Right atrium auricular region (tissue), 2 donors: ENCODE measurements at places on chromosomes 16 and 17.

DNA sequence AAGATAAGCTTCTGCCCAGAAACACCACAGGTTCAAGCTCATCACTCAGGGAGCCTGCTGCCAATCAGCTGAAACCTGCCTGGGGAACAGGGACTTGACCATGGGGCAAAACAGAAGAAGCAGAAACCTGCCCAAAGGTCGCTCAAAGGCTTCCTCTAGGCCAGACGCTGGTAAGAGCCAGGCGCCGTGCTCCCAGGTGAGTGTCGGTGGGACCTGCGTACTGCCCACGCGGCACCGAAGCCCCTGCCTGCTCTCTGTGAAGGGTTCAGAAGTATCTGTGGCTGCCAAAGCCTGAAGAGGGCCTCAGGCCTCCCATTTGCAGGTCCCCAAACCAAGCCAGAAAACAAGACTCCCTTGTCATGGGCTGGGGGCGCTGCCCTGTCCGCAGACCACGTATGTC, 10.4 kb downstream of the SGSH start:
- no peak for DNase-seq
- peaks cover 34% of the 10 kb centered on the region for H3K36me3 ChIP-seq
- H3K27ac ChIP-seq = no peak overlapping the region
- H3K4me1 ChIP-seq = no peaks in the 10 kb centered on the region

GRCh38 chr17:40678902-40679522, 14.0 kb upstream of the KRT222 start:
- H3K4me3 ChIP-seq = no peak overlapping the region
- no peak for DNase-seq
- no peaks in the 10 kb centered on the region for H3K4me1 ChIP-seq
- H3K27ac ChIP-seq = no peak overlapping the region

DNA sequence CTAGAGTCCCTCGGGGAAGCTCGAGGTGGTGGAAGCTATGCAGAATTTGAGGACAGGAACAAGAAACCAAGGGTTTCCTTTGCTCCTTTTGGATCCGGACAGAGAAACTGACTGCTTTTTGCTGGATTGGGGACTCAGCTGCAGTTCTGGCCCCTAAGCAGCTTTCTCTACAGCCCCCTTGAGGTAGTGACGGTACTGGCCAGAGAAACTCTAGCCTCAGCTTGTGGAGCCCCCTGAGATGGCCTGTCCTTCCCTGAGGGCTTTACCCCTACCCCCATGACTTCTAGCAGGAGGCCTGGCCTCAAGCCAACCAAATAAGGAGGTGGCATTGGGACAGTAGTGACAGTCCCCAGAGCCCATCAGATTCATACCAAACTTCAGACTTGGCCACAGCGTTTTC, 118.1 kb downstream of the IRX5 start:
- peak; percentile 26 for DNase-seq
- H3K4me3 ChIP-seq = no peak overlapping the region
- no peaks in the 10 kb centered on the region for H3K4me1 ChIP-seq
- H3K27ac ChIP-seq = no peak overlapping the region
- H3K27me3 ChIP-seq = no peaks in the 10 kb centered on the region
- no peaks in the 10 kb centered on the region for H3K36me3 ChIP-seq

GRCh38 chr17:77126519-77126918, 14.2 kb upstream of the SEC14L1 start:
- peak overlapping the region; percentile 71 for H3K27ac ChIP-seq
- H3K4me3 ChIP-seq = no peak overlapping the region
- no peak for DNase-seq

- no peak overlapping the region for H3K27ac ChIP-seq
- H3K36me3 ChIP-seq = no peaks in the 10 kb centered on the region
- H3K27me3 ChIP-seq = no peaks in the 10 kb centered on the region
- no peak overlapping the region for H3K4me3 ChIP-seq
- H3K4me1 ChIP-seq = no peaks in the 10 kb centered on the region
These were observed 2.4 kb downstream of the DHRS7B start for GRCh38 chr17:21129023-21129681.

GRCh38 chr16:53358884-53359283, 75.4 kb upstream of the RBL2 start:
- no peak for DNase-seq
- H3K27me3 ChIP-seq = no peaks in the 10 kb centered on the region
- H3K27ac ChIP-seq = no peak overlapping the region
- H3K4me3 ChIP-seq = no peak overlapping the region

DNA sequence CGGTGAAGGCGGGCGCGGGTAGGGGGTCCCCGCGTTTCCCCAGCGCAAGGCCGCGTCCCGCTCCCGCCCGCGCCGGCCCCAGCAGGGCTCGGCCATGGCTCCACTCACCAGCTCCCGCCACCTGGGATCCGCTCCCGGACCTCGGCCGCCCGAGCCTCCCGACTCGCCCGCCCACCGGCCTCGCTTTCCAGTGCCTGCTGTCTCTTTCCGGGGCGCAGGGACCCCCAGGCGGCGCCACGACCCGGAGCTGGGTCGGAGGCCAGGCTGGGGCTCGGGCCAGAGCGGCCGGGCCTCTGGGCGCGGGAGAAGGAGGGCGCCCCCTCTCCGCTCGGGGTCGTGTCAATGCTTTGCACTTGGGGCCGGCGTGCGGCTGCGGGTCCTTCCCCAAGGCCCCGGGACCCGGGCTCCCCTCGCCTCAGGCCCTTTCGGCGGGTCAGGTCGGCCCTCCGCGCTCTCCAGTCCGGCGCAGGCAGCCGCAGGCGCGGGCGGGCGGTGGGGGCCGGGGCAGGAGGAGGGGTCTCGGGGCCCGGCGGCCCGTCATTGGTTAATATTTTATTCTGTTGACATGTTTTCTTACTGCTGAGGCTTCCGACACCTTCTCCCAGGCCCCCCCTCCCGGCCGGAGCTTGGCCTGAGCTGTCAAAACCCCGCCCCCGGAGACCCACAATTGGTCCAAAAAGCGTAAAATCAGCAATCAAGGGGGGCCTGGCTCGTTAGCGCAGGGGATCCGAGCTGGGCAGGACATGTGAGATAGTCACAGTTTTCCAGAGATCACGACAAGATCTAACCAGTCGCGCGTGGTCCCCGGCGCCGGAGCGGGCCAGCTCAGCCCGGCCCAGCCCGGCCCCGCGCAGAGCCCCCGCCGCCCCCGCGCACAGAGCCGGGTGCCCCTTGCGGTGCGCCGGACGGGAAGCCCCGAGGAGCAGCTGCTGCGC, at the start of gene TBX2:
TSS of gene TBX2 (plus strand) at position 713 of the 935 bp plus-strand sequence. CDS start 334 bp downstream, outside the sequence.
- H3K27me3 ChIP-seq = peaks cover 26% of the 10 kb centered on the region
- no peaks in the 10 kb centered on the region for H3K4me1 ChIP-seq
- peak; percentile 84 for DNase-seq
- H3K27ac ChIP-seq = peak within 1 kb of the TSS; percentile 78
- no peaks in the 10 kb centered on the region for H3K36me3 ChIP-seq

DNA sequence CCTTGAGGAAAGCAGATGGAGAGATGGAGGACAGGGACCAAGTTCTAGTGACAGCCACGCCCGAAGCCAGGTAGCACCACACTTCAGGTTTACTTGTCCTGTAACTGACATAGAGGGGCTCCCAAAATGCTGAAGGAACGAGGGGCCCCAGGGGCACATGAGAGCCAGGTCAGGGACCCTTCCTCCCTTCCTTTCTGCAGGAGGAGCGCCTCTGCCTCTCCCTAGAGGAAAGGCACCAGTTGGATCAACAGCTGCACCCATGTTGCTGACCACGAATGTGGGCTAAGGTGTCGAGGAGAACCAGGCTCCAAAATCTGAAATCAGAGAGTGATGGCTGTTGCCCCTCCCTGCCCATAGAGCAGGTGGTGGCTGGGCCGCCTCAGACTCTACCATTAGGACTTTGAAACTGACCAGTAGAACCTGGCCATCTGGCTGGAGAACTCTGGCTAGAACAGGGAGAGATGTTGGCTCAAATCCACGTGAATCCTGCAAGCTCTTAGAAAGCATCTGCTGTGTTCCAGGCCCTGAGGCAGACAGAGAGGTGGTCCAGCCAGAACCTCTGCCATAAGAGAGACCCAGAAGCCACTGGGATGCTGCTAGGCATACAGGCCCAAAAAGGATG, 218.8 kb downstream of the KATNIP start:
- no peak for DNase-seq
- H3K4me1 ChIP-seq = no peaks in the 10 kb centered on the region
- H3K27ac ChIP-seq = no peak overlapping the region
- no peak overlapping the region for H3K4me3 ChIP-seq

DNA sequence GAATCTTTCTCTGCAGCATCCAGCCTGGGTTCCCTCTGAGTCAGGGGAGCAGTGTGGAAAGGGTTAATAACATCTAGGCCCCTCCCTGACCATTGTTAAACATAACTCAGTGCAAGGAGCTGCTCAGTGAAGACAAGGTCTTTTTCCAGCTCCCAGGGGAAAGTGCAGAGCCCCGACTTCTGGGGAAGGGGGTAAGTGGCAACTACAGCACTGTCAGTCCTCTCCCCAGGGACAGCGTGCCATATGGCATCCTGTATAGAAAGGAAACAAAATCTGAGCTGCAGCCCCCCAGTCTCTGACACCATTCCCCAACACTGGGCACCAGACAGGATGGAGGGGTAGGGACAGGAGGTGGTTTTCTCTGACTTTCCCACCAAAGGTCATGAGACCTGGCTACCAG, 7.8 kb downstream of the MRPL27 start:
- DNase-seq = no peak
- H3K4me3 ChIP-seq = no peak overlapping the region
- H3K27ac ChIP-seq = no peak overlapping the region
- H3K4me1 ChIP-seq = no peaks in the 10 kb centered on the region

- H3K4me3 ChIP-seq = peak overlapping the region; percentile 54
- H3K27ac ChIP-seq = peak overlapping the region; percentile 85
- no peaks in the 10 kb centered on the region for H3K27me3 ChIP-seq
- no peaks in the 10 kb centered on the region for H3K36me3 ChIP-seq
These were observed 116.6 kb downstream of the MRTFB start for GRCh38 chr16:14187517-14188338.

GRCh38 chr16:86061721-86062120, 162.8 kb downstream of the IRF8 start:
- no peaks in the 10 kb centered on the region for H3K36me3 ChIP-seq
- H3K4me3 ChIP-seq = no peak overlapping the region
- DNase-seq = no peak

DNA sequence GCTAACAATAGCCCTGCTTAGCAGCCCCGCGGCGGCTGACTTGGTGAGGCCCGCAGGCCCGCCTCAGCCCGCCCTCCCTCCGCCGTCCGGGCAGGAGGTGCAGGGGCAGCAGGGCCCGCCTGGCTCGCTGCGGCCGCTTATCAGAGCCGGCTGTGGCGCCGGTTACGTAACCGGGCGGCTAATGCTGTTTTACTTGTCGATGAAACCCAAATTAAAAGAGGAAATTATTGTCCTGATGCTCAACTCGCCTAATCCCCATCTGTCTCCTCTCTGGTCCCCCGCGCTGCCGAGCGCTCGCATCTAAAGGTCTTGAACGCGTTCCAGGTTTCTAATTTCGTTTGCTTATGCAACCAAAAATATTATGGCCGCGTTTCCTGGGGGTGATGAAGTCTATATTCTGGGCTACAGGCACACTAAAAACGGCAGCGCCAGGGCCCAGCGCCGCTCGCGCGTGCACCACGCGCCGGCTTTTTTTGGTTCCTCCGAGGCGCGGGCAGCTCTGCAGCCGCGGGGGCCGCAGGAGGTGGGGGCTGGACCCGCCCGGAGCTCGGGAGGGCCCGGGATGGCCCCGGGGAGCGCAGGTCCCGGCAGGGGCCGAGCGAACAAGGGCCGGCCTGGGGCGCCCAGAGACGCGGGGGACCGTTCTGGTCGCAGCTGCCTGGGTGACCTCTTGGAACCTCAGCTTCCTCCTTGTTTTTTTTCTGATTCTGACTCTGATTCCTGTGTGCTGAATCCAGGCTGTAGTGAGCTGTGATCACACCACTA, 65.2 kb upstream of the TOB1 start:
- H3K27me3 ChIP-seq = no peaks in the 10 kb centered on the region
- peak; percentile 90 for DNase-seq
- peaks cover 46% of the 10 kb centered on the region for H3K4me1 ChIP-seq
- H3K36me3 ChIP-seq = no peaks in the 10 kb centered on the region
- H3K4me3 ChIP-seq = peak overlapping the region; percentile 53

- H3K4me3 ChIP-seq = no peak overlapping the region
- no peak for DNase-seq
- no peaks in the 10 kb centered on the region for H3K36me3 ChIP-seq
- H3K27me3 ChIP-seq = no peaks in the 10 kb centered on the region
These were observed 59.7 kb upstream of the DHX40 start for GRCh38 chr17:59505610-59506276.

DNA sequence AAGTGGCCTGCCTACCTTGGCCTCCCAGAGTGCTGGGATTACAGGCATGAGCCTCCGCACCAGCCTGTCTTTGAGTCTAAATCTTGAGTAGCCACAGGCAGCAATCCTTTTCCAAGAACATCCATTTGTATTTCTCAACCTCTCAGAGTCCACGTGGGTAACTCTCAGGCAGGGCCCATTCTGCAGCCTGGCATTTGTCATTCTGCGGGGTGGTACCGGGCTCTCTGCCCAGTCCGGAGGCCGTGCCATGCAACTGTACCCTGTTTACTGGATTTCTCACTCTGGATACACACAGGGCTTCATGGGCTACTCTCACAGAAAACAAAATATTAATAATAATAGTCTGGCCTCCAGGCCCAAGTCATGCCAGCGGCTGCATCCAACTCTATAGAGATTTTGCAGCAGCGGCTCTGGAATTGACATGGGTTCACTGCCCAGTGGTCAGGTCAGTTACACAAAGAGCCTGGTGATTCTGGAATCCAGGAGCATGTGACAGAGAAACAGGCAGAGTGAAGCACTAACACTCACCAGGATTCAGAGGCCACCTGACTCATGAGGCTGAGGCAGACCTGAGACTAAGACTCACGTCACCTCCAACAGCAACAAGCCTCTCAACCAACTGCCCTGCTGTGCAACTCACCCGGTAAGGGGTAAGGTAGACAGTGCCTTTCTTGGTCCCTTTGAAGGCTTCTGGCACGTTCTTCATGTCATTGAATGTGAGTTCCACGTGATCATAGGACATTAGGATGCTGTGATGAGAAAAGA, 4.0 kb downstream of the WBP2 start:
- no peaks in the 10 kb centered on the region for H3K27me3 ChIP-seq
- DNase-seq = no peak
- peaks cover 56% of the 10 kb centered on the region for H3K36me3 ChIP-seq
- H3K27ac ChIP-seq = peak overlapping the region; percentile 67
- peaks cover 78% of the 10 kb centered on the region for H3K4me1 ChIP-seq

- DNase-seq = no peak
- H3K4me3 ChIP-seq = no peak overlapping the region
- no peaks in the 10 kb centered on the region for H3K36me3 ChIP-seq
- H3K27me3 ChIP-seq = no peaks in the 10 kb centered on the region
- H3K27ac ChIP-seq = no peak overlapping the region
- no peaks in the 10 kb centered on the region for H3K4me1 ChIP-seq
These were observed 110.6 kb upstream of the SHISA6 start for GRCh38 chr17:11130367-11130766.

- H3K4me3 ChIP-seq = no peak overlapping the region
- DNase-seq = no peak
- H3K27me3 ChIP-seq = no peaks in the 10 kb centered on the region
- H3K36me3 ChIP-seq = no peaks in the 10 kb centered on the region
- H3K4me1 ChIP-seq = peaks cover 24% of the 10 kb centered on the region
These were observed 15.4 kb downstream of the GPT2 start for GRCh38 chr16:46899443-46900143.

DNA sequence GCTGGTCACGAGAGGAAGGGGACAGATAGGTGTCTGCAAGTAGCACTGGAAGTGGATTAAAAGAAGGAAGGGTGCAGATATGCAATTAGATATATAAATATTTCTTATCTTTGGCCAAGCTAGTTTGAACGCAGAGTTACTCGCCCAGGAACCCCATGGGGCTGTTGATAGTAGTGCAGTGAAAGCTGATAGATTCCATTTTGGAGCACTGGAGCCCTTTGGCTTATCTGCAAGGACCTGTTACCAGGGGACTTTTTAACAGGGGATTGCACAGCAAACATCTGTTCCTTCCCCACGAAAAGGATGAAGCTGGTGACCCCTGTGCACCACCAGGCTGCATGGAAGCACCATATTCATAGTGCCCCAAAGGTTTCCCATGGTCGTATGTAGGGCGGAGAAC, 218.7 kb downstream of the SHISA9 start:
- H3K4me3 ChIP-seq = no peak overlapping the region
- DNase-seq = no peak
- H3K36me3 ChIP-seq = no peaks in the 10 kb centered on the region
